ENCODE measurements at places on chromosomes 5 and 9. TPM values are rescaled to one million over a fixed set of nuclear protein-coding genes. Genes with fewer than 3 reads are reported as not detected.

The NR4A3 gene
- under 0.01 TPM for total RNA-seq

The CDH12 gene
- total RNA-seq = not detected

The IFNA10 gene
- total RNA-seq = not detected

The MARVELD2 gene
- total RNA-seq = 4.8 TPM

The TEX48 gene
- total RNA-seq = not detected

The NR5A1 gene
- not detected for total RNA-seq

The GLIPR2 gene
- total RNA-seq = 37.2 TPM

The GLDC gene
- 6.9 TPM for total RNA-seq

The C5orf58 gene
- total RNA-seq = not detected

The PCBD2 gene
- total RNA-seq = 6.4 TPM

The TAF11L12 gene
- not detected for total RNA-seq

The DNAH5 gene
- total RNA-seq = 0.96 TPM

The IL9 gene
- not detected for total RNA-seq

The UNC5A gene
- total RNA-seq = under 0.01 TPM

The CMBL gene
- 6.2 TPM for total RNA-seq

The SLC25A2 gene
- total RNA-seq = 0.48 TPM

The DCAF10 gene
- 24.5 TPM for total RNA-seq

The GFI1B gene
- not detected for total RNA-seq

The AMACR gene
- 10.8 TPM for total RNA-seq

The CBY3 gene
- total RNA-seq = not detected

The FRMD3 gene
- total RNA-seq = 11.1 TPM

The OTP gene
- not detected for total RNA-seq

The TMOD1 gene
- total RNA-seq = 1.1 TPM

The UBLCP1 gene
- total RNA-seq = 25.5 TPM

The MZB1 gene
- 0.19 TPM for total RNA-seq

The HRH2 gene
- total RNA-seq = under 0.01 TPM

The C9orf153 gene
- total RNA-seq = not detected

The NAIF1 gene
- 9.3 TPM for total RNA-seq

The PCDHGA8 gene
- 2.9 TPM for total RNA-seq

The HBEGF gene
- 30.1 TPM for total RNA-seq

All from vein endothelial cell (primary cell).